ENCODE measurements at places on chromosomes 5 and 9. TPM values are rescaled to one million over a fixed set of nuclear protein-coding genes. Genes with fewer than 3 reads are reported as not detected.
A peak's percentile ranks its signal among the peaks of the same experiment; 100 is the strongest.

GRCh38 chr9:134390537-134390936, 64.3 kb downstream of the RXRA start:
- H3K36me3 ChIP-seq, result no peaks in the 10 kb centered on the region
- no peak overlapping the region for H3K27ac ChIP-seq
- H3K4me3 ChIP-seq, result no peak overlapping the region
- no peaks in the 10 kb centered on the region for H3K27me3 ChIP-seq

- no peaks in the 10 kb centered on the region for H3K36me3 ChIP-seq
- peaks cover 18% of the 10 kb centered on the region for H3K27me3 ChIP-seq
- DNase-seq, result no peak
- no peak overlapping the region for H3K27ac ChIP-seq
These were observed 189.2 kb downstream of the NDUFS4 start for GRCh38 chr5:53749621-53750020.

DNA sequence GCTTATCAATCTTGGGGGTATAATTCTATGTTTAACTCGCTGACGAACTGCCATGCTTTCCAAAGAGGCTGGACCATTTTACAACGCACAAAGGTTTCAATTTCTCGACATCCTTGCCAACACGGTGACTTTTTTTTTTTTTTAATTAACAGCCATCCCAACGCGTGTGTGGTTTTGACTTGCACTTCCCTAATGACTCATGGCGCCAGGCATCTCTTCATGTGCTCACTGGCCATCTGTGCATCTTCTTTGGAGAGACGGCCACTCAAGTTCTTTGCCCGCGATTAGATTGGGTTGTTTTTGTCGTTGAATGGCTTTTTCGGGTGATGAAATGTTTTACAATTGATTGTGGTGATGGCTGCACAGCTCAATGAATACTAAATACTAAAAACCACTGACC, 12.5 kb upstream of the CARD9 start:
- no peak overlapping the region for H3K4me3 ChIP-seq
- H3K27ac ChIP-seq, result no peak overlapping the region
- no peaks in the 10 kb centered on the region for H3K4me1 ChIP-seq
- H3K27me3 ChIP-seq, result no peaks in the 10 kb centered on the region
- no peak for DNase-seq

SPAG8 gene
- 0.97 TPM for total RNA-seq

GRCh38 chr9:113541019-113541900, 77.7 kb downstream of the RGS3 start:
- peak; percentile 28 for DNase-seq
- H3K4me3 ChIP-seq, result no peak overlapping the region
- H3K27me3 ChIP-seq, result no peaks in the 10 kb centered on the region
- no peak overlapping the region for H3K27ac ChIP-seq

DNA sequence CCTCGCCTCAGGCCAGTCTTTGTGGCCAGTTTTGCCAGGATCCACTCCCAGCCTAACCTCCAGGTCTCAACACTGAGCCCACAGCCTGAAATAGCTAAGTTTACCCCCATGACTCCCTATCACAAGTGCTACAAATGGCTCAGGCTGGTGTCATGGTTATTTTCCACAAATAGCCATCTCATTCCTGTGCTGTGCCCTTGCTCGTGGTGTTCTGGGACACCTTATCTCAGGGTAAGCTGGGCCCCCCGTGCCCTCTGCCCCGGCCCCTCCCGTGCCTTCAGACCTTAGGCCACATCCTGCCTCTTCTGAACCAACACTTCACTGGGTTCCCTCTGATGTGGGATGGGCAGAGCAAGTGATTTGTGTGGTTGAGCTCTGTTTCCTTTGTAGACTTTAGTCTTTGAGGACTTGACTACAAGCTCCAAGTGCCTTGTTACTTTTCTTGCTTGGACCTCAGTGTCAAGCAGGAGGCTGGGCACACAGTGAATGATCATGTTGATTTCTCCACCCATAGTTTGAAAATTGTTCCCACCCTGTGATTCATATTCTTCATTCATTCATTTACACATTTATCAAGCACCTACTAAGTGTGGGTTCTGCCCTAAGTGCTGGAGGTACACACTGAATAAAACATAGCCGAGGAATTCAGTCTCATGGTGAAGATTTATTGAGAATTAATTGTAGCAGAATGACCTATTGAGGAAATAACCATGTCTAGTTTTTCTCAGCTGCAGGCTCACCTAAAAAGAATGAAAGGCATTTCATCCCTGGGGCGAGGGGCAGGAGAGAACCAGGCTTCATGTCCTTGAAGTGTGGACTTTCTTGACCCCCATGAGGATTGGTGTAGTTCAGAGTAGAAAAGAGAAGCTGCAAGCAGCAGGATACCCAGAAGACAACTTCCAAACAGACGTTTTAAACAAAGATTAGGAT, 84.5 kb upstream of the CTNNA1 start:
- no peak overlapping the region for H3K4me3 ChIP-seq
- peak; percentile 40 for DNase-seq
- no peak overlapping the region for H3K27ac ChIP-seq

DNA sequence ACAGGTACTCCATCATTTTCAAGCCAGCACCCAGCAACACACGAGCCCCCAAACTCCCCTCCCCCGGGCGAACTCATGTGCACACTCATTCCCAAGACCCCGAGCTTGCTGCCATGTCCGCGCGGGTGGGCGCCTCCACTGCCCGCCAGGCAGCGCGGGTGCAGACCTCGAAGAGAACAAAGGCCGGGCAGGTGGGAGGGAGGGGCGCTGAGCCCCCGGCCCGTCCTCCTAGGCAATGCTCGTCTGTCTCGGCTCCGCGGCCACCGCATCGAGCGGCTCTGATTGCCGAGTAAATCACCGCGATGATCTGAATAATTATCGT, 47.1 kb upstream of the PSD2 start:
- peaks cover 36% of the 10 kb centered on the region for H3K4me1 ChIP-seq
- no peak overlapping the region for H3K27ac ChIP-seq
- peaks cover 6% of the 10 kb centered on the region for H3K36me3 ChIP-seq

- no peak overlapping the region for H3K4me3 ChIP-seq
- no peak for DNase-seq
- no peak overlapping the region for H3K27ac ChIP-seq
- H3K27me3 ChIP-seq, result peaks cover 68% of the 10 kb centered on the region
- no peaks in the 10 kb centered on the region for H3K4me1 ChIP-seq
These were observed 63.6 kb downstream of the MRPL36 start for GRCh38 chr5:1736065-1736464.

PFN3 gene
- total RNA-seq, result not detected

GRCh38 chr5:53882006-53882675, 321.7 kb downstream of the NDUFS4 start:
- H3K27ac ChIP-seq, result no peak overlapping the region
- H3K36me3 ChIP-seq, result no peaks in the 10 kb centered on the region
- H3K4me3 ChIP-seq, result no peak overlapping the region
- no peak for DNase-seq
- H3K27me3 ChIP-seq, result no peaks in the 10 kb centered on the region

DNA sequence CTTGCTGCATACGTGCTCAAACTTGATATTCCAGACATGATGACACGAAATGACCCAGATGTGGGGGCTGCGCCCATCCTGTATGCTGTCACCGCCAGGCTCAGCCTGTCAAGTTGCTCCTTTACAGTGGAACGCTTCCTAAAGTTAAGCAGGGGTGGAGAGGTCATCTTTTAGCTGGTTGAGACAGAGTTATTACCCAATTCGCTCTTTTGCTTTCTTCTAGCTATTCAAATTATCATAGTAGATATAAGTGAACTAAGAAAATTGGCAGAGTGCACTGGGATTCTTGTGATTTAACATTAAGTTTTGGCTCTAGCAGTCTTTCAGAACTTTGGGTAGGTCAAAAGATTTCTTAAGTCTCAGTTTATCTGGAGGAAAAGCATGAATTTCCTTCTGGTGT, 69.8 kb upstream of the BASP1 start:
- peaks cover 17% of the 10 kb centered on the region for H3K4me1 ChIP-seq
- no peak overlapping the region for H3K4me3 ChIP-seq
- no peaks in the 10 kb centered on the region for H3K36me3 ChIP-seq
- DNase-seq, result no peak

GRCh38 chr9:133089271-133089671, 27.5 kb downstream of the CEL start:
- H3K36me3 ChIP-seq, result no peaks in the 10 kb centered on the region
- H3K4me3 ChIP-seq, result no peak overlapping the region
- H3K27ac ChIP-seq, result no peak overlapping the region
- no peaks in the 10 kb centered on the region for H3K27me3 ChIP-seq

DNA sequence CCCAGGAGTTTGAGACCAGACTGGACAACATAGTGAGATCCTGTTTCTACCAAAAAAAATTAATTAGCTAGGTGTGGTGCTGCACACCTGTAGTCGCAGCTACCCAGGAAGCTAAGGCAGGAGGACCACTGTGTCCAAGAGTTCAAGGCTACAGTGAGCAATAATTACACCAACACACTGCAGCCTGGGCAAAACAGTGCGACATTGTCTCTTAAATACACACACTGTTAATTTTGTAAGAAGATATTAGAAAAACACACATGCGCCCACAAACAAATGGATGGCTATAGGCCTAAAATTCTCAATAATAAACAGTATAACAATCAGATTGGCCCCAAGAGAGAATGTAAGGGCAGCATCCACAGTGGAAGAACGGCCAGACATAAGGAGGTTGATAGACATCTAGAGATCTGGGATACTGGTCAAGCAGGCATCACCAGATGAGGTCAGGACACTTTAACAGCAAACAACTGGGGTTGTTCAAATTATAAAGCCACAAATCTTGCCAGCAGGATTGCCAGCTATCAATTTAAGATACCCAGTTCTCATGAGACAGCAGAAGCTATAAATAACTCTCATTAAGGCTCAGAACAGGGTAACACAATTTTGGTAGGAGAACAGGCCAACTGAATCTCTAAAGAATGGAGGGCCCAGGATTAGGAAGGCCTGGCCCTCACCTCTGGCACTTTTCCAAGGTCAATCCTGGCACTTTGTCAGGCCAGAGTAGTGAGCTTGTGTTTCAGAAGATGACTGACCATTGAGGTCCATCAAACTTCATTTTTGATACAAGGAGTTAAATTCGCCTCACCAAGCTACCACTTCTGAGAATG, 29.5 kb downstream of the GOLPH3 start:
- H3K27me3 ChIP-seq, result no peaks in the 10 kb centered on the region
- H3K4me1 ChIP-seq, result peaks cover 43% of the 10 kb centered on the region
- H3K4me3 ChIP-seq, result no peak overlapping the region
- DNase-seq, result no peak

DNA sequence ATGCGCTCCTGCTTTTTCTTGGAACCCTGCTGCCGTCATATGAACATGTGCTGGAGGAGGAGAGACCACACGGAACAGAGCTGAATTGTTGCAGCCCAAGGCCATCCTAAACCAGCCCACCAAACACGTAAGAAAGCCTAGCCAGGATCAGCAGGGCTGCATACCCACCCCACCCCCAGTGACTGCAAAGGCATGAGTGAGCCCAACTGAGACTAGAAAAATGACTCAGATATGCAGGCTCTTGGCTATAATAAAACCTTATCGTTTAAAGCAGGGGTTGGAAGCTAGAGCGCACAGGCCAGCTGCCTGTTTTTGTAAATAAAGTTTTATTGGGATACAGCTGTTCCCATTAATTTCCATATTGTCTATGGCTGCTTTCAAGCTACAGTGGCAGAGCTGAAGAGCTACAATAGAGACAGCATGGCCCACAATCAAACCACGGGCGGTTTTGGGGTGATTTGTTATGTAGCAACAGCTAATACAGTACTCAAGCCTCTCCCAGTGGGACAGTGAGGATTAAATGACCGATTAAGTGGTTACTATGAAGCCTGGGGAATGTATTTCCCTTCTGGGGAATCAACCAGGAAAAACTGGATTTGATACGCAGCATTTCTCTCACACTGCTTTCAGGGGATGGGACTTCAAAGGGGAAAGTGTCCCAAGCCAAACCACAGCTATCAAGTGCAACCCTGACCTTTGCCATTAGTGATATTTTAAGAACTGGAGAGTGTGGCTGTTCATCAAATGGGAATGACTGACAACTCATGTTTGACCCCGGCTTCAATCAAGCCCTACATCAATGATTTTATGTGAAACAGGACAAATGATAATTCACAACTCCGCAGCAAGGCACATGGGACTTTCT, 6.3 kb downstream of the SHB start:
- no peak for DNase-seq
- peaks cover 47% of the 10 kb centered on the region for H3K36me3 ChIP-seq
- H3K4me1 ChIP-seq, result peaks cover 37% of the 10 kb centered on the region
- peak overlapping the region; percentile 60 for H3K4me3 ChIP-seq
- H3K27me3 ChIP-seq, result no peaks in the 10 kb centered on the region
- no peak overlapping the region for H3K27ac ChIP-seq

DNA sequence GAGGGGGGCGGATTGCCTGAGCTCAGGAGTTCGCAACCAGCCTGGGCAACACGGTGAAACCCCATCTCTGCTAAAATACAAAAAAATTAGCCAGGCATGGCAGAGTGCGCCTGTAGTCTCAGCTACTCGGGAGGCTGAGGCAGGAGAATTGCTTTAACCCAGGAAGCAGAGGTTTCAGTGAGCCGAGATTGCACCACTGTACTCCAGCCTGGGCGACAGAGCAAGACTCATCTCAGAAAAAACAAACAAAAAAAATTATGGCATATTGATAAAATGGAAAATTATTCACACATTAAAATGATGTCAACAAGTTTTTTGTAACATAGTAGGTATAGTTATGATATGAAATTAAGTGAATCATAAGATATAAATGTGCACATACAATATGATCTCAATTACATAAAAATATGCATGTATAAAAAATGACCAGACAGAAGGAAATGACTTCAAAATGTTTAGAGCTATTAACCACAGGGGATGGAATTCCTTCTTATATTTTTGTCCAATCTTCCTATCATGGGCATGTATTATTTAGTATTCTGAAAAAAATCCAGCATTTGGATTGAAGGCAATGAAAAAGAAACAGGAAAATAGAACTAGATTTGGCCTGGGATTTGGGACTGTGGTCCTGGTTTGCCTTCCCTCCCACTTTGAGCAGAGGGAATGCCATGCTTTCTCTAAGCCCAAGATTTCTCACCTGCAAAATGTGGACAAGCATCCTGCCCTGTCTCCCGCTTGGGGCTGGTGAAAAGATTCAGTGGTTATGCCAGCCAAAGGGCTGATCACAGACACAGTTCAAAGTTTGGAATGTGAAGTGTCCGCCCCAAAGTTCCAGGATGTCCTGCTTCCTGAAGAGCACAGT, 19.5 kb downstream of the SPAAR start:
- H3K36me3 ChIP-seq, result no peaks in the 10 kb centered on the region
- no peak overlapping the region for H3K4me3 ChIP-seq
- H3K27ac ChIP-seq, result no peak overlapping the region
- H3K27me3 ChIP-seq, result peaks cover 17% of the 10 kb centered on the region
- H3K4me1 ChIP-seq, result no peaks in the 10 kb centered on the region
- no peak for DNase-seq

INSL4 gene
- total RNA-seq, result 0.54 TPM

DNA sequence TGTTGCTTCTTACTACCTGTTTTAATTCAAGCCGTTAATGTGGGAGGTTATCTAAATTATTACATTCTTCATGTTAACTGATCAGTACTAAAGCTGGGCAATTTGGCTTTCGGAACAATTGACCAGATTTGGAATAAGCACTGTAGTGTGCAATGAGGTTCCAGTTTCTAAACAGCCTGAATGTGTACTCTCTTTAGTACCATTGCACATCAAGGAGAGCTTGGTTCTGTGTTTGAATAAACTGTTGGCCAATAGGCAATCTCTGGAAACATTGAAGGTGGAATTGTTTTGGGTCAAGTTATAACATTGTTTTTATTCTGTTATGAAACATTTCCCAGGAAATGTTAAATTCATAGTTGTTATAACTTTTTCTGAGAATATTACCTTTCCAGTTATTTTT, 105.2 kb downstream of the PBX3 start:
- H3K4me1 ChIP-seq, result peaks cover 8% of the 10 kb centered on the region
- no peak for DNase-seq
- no peak overlapping the region for H3K4me3 ChIP-seq
- H3K36me3 ChIP-seq, result no peaks in the 10 kb centered on the region
- H3K27me3 ChIP-seq, result no peaks in the 10 kb centered on the region

- no peak overlapping the region for H3K27ac ChIP-seq
- H3K36me3 ChIP-seq, result no peaks in the 10 kb centered on the region
- DNase-seq, result no peak
- H3K27me3 ChIP-seq, result no peaks in the 10 kb centered on the region
These were observed 28.9 kb downstream of the TAF11L14 start for GRCh38 chr5:17663182-17663581.

Measured in Calu3 (cell line).